Stimulated activated CD4-positive, alpha-beta T cell treated with anti-CD3 and anti-CD28 coated beads, Interleukin-12 subunit alpha, Interleukin-12 subunit beta, amount 100 ng/mL, for 4 hours (primary cell): ENCODE measurements at places on chromosomes 1 and 21.

DNA sequence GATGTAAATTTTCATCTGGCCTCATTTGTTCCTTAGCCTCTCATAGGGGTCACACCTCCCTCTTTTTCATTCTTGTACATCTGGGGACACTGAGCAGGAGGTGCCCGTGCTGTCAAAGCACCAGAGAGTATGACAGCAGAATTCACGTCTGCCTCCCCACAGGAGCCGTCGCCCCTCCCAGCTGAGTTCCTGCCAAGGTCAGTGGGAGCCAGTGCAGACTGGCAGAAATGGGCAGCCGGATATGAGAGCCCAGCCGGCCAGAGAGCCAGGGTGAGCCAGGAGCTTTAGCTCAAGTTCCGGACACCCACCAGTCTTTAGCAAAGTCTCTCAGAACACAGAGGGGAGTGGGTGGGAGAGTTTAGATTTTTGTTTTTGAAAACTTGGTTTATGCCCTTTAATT is 21.9 kb downstream of the GPR137B start:
- no peak for DNase-seq

DNA sequence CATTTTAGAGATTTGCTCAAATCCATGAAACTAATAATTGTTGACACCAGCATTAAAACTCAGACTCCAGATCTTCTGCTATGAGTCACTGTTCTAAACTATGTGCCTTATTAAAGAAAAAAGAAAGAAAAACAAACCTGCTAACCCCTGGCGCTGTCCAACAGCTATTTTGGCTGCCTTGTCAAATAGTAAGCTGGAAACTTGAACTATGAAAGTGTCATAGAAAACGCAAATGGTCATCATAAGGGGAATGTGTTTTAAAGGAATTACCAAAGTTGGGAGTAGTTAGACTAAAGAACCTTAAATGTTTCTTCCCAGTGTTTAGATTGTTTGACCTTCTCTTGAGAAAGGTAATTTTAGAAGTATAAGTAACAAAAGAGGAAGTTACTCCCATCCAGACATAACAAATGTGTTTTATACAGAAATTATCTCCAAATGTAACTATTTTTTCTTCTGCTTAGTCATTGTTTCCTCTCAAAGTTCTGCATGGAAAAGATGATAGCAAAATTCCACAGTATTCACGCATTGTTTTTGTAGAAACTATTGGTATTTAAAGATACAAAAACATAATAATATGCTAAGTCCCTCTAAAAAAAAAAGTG is 272.4 kb downstream of the TPR start:
- no peak for DNase-seq

GRCh38 chr1:182739545-182739944 is 50.0 kb upstream of the NPL start:
- DNase-seq = no peak

- DNase-seq = no peak
Measured at GRCh38 chr1:6225651-6226050, 10.1 kb downstream of the ICMT start.

DNA sequence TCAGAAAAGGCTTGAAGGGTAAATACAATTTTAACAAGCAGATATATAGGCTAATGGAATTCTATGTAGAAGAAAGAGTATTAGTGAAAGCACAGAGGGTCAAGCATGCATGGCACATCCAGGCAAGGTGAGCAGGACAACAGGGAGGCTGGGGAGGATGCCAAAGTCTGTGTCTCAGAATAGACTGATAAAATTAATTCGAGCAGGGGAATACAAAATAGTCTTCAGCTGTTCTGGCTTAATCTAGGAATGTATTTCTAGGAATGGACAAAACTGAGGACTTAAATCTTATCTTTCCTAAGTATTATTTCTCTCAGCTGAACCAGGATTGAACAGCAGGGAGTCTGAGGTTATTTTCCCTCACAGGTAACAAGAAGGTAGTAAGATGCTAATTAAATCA is 35.2 kb downstream of the NVL start:
- no peak for DNase-seq

- no peak for DNase-seq
Measured at GRCh38 chr1:56175211-56175610, 404.2 kb downstream of the PLPP3 start.

DNA sequence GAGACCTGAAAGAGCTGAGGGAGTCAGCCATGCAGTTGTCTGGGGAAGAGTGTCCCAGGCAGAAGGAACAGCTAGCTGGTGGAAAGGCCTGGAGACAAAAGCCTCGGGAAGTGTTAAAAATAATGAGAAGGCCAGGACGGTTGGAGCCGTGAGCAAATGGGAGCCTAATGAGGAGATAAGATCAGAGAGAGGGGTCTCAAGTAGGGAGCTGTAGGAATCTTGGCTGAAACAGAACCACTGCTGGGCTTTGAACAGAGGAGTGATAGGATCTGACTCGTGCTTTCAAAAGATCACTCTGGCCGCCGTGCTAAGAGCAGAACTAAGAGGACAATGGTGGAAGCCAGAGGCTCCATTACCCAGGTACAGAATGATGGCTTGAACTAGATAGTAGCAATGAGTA is 1.9 kb upstream of the FOXJ3 start:
- DNase-seq = no peak

GRCh38 chr21:29187944-29188343 is 57.5 kb downstream of the MAP3K7CL start:
- DNase-seq = no peak

GRCh38 chr1:48878191-48878940 is 101.7 kb upstream of the BEND5 start:
- DNase-seq = no peak

DNA sequence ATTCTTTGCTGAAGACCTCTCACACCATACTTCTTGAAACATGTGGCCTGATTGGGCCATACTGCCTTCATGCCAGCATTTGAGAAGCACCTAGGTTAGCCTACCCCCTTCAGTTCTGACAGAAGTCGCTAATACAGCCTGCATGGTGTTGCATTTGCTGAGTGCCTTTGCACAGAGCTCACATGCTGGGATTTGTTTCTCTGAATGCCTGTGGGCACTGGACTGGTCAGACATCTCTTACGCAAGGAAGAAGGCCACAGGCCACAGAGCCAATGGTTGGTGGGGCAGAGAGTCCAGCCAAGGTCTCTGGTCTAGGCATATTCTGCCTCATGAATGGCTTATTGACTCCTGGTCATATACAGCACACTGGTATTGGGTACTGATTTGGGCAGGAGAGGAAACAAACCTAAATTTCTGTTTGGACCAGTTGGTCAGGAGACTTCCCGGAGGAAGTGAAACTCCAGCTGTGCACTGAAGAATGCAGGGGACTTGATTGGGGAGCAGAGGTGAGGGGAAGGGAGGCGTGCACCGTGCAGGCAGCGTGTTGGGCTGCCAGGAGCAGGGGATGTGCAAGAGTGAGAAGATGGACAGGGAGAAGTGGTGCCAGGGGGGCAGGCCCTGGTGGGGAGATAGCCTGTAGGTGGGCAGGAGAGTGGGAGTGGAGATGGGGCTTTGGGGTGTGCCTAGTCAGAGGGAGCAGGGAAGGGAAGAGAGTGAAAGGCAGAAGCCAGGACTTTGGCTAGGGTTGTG is 18.1 kb downstream of the URB2 start:
- DNase-seq = no peak

DNA sequence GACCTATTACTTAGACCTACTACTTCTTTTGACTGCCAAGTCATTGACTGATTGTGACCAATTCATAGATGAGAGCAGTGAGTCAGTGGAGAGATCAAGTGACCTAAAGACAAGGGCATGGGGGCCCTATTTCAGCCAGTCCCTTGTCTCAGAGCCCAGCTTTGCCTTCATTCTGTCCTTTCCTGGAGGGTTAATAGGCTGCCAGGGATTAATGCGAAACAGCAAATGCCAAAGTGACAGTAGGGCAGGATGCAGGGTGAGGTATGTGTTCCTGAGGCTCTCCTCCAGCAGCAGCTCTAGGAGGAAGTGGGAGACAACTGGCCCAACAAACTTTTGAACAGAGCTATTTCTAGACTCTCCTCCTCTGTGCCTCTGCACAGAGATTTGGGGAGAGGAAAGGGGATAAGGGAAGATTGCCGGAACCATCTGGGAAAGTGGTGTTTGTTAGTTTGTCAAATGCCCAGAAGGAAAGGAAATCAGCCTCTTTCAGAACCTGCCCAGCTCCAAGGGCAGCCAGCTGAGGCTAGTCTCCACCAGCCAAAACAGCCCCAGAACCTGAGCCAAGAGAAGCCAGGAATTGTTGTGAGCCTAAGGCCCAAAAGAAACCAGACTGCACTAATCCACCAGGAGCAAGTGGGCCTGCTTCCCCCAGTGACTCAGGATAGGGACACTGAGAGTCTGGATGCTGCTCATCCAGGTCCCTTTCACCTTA is 4.9 kb upstream of the S100A3 start:
- DNase-seq = no peak

DNA sequence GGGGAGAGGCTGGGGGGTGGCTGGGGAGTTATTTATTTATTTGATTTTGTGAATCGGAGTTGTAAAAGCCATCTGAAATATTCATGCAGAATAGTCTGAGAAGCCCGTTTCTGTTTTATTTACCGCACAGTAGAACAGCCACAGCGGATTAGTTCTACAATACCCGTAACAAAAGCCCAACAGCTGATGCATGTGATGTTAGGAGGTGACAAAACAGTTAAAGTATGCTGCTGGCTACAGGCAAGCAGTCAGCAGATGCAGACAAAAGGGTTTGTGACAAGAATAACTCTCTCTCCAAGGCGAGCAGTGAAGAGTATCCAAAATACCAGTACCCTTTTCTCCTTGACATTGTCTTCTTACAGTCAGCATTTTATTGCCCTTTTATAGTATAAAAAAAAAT is 42.0 kb downstream of the PROX1 start:
- no peak for DNase-seq

GRCh38 chr1:182917378-182917777 is 35.6 kb downstream of the SHCBP1L start:
- no peak for DNase-seq

DNA sequence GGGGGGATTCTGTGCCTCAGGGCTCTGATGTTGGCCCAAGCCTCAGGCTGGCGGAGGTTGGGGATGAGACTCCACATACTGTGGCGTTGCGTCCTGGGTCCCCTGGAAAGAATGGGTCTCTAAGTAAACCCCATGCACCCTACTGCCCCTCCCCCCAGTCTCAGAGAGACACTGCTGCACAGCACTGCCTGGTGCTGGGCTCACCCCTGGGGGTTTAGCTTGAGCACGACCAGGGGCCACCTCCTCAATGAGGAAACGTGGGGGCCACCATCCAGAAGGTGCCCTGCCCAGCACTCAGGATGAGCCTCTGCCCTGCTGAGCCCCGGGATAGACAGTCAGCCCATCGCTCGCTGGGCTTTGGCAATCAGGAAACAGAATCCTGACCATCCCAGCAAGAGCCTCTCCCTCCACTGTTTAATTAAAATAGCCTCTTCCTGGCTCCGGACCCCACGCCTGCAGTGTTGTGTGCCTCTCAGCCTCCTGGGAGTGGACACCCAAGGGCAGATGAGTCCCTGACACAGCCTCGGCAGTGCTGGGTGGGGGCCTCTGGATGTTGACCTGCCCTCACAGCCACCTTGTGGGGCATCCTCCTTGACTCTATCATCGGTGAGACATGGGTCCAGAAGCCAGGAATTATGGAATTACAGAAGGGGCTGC is 3.5 kb upstream of the KRTAP10-4 start:
- no peak for DNase-seq

DNA sequence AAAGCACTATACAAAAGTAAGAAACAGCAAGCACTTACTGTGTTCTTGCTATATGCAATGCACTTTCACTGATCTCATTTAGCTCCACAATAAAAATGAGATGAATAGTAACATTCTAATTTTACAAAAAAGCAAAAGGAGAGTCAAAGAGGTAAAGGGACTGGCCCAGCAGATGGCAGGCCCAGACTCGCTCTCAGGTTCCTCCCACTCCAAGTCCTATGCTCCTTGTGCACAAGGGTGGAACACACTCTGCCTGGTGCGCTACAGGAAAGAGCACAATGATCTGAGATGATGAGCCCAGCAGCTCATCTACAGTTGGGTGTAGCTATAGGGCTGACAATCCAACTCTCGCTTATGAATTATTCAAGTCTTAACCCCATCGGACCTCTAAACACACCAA is 94.1 kb upstream of the LYST start:
- no peak for DNase-seq

DNA sequence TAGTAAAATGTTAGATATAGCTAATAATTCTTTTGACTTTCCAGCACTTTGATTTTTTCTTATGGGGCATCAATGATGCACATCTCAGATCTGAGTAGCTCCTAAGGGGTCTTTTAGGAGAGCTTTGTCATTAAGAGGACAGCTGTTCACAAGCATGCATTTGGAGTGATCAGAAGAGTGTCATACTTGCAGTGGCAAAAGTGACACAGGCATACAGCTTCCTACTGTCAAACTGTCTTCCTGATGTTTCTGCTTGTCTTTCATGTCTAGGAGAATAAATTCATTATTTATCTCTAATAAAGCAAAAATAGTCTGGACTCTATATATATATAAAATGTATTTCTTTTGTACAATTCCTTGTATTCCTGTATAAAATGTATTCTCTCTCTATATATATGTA is 273.0 kb downstream of the PAPPA2 start:
- no peak for DNase-seq

- DNase-seq = no peak
Measured at GRCh38 chr1:223535319-223535718, 130.2 kb downstream of the CAPN8 start.

- no peak for DNase-seq
Measured at GRCh38 chr1:155880251-155880650, 20.9 kb downstream of the SYT11 start.

- DNase-seq = no peak
Measured at GRCh38 chr1:64679177-64679576, 65.7 kb upstream of the RAVER2 start.

GRCh38 chr1:180185281-180185680 is 30.6 kb downstream of the QSOX1 start:
- no peak for DNase-seq

DNA sequence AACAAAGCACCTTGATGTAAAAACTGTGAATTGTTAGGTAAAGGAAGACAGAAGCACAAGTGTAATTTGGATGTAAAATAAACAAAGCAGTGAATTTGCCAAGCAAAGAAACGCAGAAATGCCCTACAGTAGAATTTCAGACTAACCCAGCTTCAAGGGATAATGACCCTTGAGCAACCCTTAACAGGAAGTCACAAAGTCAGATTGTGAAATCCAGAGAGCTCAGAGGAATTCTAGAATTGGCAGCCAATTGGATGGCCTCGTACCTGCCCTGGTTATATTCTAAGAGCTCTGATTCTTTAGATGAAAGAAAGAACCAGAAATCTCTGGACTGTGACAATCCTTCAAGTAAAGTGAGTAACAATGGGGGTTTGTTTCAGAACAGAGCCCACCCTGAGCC is 152.7 kb upstream of the CHRM3 start:
- no peak for DNase-seq

GRCh38 chr1:205772607-205773032 is 2.7 kb downstream of the RAB29 start:
- no peak for DNase-seq

GRCh38 chr1:101200513-101200912 is 36.3 kb upstream of the S1PR1 start:
- DNase-seq = no peak

GRCh38 chr1:200221614-200222282 is 188.1 kb downstream of the ZNF281 start:
- no peak for DNase-seq

GRCh38 chr1:171581226-171581625 is 40.8 kb upstream of the MYOCOS start:
- no peak for DNase-seq

- no peak for DNase-seq
Measured at GRCh38 chr1:207344221-207344620, 22.7 kb downstream of the CD55 start.

GRCh38 chr1:56824938-56825337 is 5.7 kb upstream of the FYB2 start:
- no peak for DNase-seq

- DNase-seq = no peak
Measured at GRCh38 chr21:34018910-34019309, 54.5 kb upstream of the MRPS6 start.
